ENCODE measurements at places on chromosomes 3 and 15.

DNA sequence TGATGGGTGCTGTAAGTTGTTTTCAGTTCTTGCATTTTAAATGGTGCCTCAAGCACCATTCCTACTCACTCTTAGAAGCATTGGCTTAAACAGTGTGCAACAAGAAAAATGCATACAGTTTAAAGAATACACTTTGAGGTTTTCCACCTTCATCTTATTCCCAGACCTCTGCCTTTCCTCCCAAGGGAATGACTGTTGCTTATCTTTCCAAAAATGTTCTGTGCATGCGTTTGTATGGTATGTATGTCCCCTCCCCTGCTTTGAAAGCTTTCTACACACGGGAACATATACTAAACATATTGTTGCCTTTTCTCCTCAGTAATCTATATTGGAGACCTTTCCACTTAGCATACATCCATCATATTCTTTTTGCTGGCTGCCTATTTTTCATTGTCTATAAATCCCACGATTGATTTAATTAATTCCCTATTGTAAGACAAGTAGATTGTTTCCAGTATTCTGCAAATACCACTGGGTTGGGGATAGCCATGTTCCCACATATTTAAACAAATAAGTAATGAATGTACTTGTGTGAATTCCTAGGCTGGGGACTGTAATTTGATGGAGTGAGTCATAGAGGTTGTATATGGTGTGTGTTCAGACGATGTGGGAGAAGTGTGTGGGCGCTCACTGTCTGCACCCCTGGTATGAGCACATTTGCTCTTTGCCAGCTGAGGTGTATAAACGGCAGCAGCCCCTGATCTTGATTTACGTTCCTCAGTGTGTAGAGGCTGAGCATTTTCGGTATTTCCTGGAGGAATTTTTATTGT, 5.8 kb downstream of the TRAK1 start:
- no peak overlapping the region for H3K4me3 ChIP-seq
- DNase-seq = no peak
- H3K27ac ChIP-seq = peak overlapping the region; percentile 74
- peaks cover 83% of the 10 kb centered on the region for H3K4me1 ChIP-seq
- no peaks in the 10 kb centered on the region for H3K27me3 ChIP-seq
- H3K36me3 ChIP-seq = no peaks in the 10 kb centered on the region

- no peak for DNase-seq
- no peaks in the 10 kb centered on the region for H3K36me3 ChIP-seq
- no peaks in the 10 kb centered on the region for H3K4me1 ChIP-seq
These were observed 121.7 kb upstream of the GADL1 start for GRCh38 chr3:31016196-31016595.

DNA sequence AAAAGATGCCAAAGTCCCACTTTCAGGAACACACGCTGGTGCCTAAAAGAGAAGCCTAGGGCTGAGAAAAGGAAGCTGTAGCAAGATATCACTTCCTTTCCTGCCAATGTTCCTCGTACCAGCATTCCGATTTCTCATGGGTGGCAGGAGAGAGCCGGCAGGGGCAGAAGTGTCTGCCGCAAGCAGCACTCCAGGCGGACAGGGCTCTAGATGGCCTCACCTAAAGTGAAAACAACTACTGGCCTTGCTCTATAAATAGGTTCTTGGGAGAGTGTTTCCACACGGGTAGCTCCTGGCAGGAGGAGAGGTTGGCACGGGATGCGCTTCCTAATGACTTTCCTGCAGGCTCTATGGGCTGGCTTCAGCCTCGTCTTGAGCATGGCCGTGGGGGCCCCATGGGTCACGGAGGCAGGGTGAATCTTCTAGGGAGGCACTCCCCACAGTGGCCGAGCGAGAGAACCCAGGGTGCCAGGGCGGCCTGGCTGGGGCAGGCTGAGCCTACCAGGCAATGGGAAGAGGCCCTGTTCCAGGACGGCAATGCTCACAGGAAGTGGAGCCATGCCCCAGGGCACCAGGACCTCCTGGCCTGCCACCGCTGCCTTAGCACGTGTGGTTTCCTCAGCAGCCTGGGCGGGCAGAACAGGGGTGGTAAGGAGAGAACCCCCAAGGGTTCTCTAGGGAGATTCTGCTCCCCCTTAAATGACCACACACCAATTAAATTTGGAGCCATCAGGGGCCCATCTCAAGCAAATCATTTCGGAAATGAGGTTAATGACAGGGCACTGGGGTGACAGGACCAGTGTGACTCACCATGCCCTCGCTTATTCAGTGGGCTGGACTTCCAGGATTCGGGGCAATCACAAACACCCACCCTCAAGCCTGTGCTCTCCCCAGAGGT, 14.6 kb upstream of the DUSP7 start:
- peaks cover 23% of the 10 kb centered on the region for H3K4me1 ChIP-seq
- no peaks in the 10 kb centered on the region for H3K36me3 ChIP-seq
- no peak overlapping the region for H3K4me3 ChIP-seq
- peak; percentile 93 for DNase-seq
- peak overlapping the region; percentile 84 for H3K27ac ChIP-seq

DNA sequence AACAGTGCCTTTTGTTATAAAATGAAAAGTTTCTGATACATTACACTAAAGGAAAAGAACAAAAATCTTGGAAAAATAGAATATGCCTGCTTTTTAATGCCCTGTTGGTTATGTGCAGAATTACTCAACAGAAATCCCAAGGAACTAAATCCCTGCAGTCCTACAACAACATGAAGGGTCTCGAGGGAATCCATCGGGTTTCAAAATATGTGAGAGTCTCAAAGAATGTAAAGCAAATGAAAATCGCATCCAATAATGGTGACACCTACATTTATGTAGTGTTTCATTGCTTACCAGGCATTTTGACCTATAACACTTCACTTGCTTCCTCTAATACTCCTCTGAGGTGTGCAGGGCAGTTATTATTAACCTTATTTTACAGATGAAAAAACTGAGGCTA, 411.3 kb downstream of the FOXP1 start:
- H3K4me1 ChIP-seq = peaks cover 56% of the 10 kb centered on the region
- H3K36me3 ChIP-seq = peaks cover under 1% of the 10 kb centered on the region
- H3K27ac ChIP-seq = no peak overlapping the region
- no peak overlapping the region for H3K4me3 ChIP-seq
